ENCODE measurements at places on chromosomes 16 and 17.

GRCh38 chr17:76161619-76162266 lies 20.7 kb upstream of the FOXJ1 start:
- no peak for DNase-seq

- DNase-seq, result no peak
These were observed 321.8 kb downstream of the WWOX start for GRCh38 chr16:78421181-78421708.

- DNase-seq, result no peak
These were observed 59.0 kb downstream of the LMF1 start for GRCh38 chr16:911604-912321.

DNA sequence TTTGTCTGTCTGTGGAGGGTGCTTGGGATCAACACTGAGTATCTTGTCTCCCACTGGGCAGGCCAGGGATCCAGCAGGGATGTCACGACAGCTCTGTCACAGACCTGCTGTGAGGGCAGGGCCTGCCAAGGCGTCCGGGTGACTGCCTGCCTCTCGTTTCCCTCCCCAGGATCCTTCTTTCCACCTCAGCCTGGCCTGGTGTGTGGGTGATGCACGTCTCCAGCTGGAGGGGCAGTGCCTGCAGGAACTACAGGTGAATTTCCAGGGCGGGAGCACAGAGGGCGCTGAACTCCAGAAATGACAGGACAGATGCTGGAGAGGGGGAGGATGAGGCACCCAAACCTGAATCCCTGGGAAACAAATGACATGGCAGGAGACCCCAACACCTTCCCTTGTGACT lies 6.8 kb upstream of the MMP15 start:
- DNase-seq, result no peak

- no peak for DNase-seq
These were observed 8.6 kb downstream of the XYLT1 start for GRCh38 chr16:17461951-17462729.

DNA sequence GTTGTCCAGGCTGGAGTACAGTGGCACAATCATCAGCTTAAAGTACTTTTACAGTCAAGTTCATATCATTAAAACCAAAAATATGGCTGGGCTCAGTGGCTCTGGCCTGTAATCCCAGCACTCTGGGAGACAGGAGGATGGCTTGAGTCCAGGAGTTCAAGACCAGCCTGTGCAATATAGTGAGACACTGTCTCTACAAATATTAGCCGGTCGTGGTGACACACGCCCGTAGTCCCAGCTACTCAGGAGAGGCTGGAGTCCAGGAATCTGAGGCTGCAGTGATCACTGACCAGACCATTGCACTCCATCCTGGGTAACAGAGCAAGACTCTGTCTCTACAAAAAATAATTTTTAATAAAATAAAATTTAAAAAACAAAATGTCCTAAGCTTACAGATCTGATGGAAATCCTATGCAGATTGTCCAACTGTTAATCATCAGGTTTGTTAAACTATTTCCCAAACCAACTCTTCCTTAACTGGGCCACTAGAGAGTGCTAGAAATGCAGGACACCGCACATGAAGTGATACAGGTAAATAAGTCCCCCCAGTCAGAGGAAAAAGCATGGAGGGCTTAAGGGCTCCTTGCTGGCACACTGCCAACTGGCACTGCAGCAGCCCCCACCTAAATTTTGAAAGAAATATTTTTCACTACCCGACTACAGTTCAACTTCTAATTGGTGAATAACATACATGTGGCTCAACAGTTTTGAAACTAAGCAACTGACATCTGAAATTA lies 2.8 kb downstream of the USP22 start:
- peak; percentile 24 for DNase-seq

- DNase-seq, result no peak
These were observed 141.3 kb upstream of the CACNG3 start for GRCh38 chr16:24114876-24115275.

GRCh38 chr16:947255-947921 lies 23.4 kb downstream of the LMF1 start:
- peak; percentile 14 for DNase-seq

DNA sequence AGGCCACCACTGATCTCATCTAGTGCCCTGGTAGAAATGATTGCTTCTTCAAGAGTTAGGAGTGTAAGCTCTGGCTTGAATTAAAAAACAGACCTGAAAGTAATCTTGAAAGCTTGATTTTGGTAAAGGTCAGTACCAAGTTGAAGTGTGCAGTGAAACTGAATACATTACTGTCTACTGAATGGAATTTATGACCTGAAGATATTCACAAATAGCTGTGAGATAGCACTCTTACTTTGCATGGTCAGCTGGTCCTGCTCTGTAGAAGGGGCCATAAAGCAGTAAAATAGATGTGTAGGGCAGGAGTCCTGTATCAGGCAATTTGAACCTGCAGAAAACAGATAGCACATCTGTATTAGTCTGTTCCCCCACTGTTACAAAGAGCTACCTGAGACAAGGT lies 78.6 kb downstream of the MYH13 start:
- no peak for DNase-seq

DNA sequence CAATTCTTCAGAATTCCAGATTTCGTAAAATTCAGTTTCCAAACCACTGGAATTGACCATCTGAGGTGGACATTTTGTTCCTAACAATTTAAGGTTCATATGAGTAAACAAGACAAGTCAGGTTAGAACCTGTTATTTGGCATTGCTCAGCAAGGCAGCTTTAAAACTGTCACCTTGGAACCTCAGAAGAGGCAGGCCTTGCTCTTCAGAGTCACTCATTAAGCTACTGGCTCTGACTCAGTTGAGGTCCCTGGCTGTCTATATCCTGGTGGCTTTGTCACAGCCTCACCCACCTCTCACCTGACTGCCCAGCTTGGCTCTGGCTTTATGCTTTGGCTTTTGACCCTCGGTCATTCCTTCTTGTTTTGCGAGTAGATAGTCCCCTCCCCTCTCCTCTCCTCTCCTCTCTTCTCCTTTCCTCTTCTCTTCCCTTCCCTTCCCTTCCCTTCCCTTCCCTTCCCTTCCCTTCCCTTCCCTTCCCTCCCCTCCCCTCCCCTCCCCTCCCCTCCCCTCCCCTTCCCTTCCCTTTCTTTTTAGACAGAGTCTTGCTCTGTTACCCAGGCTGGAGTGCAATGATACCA lies 238.4 kb downstream of the SHISA9 start:
- no peak for DNase-seq
